ENCODE measurements at places on chromosomes 5 and 9.

GRCh38 chr5:96588539-96588938 lies 73.6 kb upstream of the CAST start:
- DNase-seq, result no peak

DNA sequence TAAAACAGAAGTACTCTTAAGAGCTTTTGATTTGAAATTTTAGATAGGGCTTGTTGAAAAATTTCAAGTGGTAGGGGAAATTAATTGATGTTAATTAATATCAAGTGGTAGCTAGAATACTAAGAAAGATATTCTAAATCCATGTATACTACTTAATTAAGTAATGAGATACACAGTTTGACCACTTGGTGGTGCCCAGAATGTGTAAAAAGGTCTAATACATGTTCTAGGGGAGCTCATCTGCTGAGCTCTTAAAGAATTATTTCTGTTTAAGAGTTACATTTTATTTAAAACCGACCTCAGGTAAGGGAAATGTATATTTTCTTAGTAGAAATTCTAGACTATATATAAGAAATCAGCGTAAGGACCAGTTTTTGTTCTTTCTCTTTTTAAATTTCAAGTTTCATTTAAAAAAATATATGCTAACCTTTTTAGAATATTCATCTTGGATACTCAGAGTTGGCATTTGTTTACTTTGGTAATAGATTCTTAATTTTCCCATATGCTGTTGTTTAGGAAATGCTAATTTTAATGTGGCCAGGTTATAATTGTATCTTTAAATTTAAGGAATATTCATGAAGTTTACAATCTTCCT lies 61.5 kb downstream of the LNPEP start:
- DNase-seq, result peak; percentile 14

GRCh38 chr9:14271093-14271673 lies 42.8 kb downstream of the NFIB start:
- peak; percentile 61 for DNase-seq

DNA sequence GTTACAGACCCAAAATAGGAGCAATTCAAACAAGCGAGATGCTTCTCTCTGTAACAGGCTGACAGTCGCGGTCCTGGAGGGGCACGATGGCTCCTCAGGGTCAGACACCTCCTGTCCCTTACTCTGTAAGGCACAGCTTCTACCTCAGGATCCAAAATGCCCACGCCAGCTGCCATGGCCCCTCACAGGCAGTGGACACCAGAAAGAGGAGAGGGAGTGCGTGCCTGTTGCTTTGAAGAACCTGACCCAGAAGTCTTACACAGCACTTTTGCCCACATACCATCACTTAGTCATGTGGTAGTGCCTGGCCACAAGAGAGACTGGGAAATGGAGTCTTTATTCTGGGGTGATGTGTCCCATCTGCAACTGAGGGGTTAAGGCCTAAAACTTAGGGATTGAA lies 11.6 kb upstream of the ABL1 start:
- DNase-seq, result no peak

DNA sequence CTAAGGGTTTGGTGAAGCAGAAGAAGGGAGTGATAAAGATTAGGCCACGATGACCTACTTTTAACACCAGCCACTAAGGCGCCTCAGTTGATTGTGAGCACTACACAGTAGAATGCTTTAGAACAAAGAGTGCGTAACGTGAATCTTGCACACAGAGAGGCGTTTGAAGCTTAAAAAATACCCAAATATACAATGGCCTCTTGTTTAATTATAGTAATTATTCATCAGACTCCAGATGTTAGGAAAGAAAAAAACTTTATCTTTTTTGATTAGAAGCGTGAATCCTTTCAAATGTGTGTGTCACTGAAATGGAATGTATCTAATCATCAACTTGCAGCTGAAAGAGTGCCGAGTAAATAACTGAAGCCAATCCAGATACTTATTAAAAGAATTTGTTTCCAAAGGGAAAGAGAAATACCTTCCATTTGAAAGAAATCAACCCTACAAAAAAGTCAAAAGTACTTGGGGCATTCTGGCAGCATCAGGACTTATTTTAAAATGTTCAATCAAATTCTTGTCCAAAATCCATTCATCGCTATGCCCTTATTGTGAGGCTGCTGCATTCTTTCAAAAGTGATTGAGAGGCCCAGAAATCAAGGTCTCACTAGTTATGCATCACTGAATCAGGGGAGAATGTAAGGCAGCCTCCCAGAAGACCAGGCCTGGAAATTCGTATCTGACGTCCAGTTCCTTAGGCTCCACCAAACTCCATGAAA lies 337.5 kb downstream of the ZNF608 start:
- DNase-seq, result no peak

DNA sequence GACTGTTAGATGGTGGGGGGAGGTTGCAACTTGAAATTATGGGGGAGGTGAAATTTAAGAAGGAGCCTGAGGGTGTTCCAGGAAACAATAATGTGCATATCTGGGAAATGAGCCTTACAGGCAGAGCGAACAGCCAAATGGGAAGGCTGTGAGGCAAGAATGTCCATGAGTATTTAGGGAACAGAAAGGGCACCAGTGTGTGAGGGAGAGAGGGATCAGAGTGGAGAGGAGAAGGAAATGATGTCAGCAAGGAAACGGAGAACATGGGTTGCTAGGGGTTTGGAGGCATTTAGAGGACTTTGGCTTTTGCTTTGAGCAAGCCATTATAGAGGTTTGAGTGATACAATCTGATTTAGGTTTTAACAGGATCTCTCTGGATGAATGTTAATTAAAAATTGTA lies 285.4 kb downstream of the TLE4 start:
- DNase-seq, result no peak

DNA sequence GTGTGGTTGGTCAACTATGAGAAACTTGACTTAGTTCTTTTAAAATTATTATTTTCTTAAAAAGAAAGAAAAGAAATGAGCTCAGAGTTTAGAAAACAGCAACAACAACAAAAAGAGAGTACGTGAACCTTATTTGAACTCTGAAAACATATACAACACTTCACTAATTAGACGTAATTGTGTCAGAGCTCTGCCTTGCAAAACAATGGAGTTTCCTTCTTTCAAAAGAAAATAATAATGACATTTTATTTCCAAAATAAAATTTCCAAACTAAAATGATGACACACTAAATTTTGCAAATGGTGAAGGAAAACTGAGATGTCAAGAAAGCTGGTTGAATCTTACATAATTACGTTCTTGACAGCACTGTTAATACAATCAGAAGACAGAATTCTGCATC lies 15.4 kb downstream of the ROR2 start:
- DNase-seq, result no peak

- DNase-seq, result peak; percentile 13
These were observed 23.1 kb upstream of the NSMF start for GRCh38 chr9:137482094-137482781.

DNA sequence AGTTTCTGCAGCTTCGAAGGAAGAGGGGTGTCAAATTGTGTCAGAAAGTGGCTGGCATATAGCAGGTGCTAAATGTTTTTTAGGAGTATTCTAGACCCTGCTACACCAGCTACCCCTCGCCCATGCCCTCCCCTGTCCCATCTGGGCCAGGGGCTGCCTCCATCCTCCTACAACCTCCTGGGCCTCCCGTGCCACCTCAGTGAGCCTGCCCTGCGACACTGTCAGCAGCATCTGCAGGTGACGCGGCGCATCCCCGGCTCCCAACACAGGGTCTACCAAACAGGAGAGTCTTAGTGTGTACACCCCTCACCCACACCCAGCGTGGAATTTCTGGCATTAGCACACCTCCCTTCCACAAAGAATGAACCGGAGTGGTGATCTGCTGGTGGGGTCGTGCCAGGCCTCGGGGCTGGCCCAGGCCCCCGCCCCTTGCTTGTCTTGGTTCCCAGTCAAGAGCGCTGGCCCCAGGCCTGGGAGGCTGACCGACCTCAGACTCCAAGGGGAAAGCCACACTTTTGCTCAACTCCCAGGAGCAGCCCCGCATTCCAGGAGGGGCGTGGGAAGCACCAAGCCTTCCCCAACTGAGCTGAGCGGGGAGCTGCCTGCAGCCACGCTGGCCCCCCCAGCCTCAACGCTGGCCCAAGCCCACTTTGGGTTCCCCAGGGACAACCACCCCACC lies 55.2 kb downstream of the NEURL1B start:
- no peak for DNase-seq

Measured in NCI-H2029 treated with DMSO at 0.1 percent for 48 hours (cell line).